ENCODE measurements at places on chromosomes 11 and 22.

GRCh38 chr11:79040348-79040747 is 400.5 kb downstream of the TENM4 start:
- no peak for DNase-seq

DNA sequence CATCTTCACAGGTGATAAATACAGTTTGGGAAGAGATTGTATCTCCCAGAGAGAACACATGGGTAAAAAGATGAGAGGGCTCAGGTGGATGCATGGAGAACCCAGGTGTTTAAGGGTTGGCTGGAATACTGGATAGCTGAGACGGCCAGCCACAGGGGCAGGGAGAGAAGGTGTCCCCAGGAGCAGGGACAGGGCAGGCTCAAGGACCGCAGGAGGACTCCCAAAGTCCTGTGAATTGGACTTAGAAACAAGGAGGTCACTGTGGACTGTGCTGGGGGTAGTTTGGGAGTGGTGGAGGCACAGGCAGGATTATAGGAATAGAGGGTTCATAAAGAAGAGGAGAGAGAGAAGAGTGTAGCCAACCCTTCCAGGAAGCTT is 103.8 kb upstream of the PARVA start:
- no peak for DNase-seq

- no peak for DNase-seq
Observed at GRCh38 chr11:43547889-43548381, 132.6 kb upstream of the HSD17B12 start.

DNA sequence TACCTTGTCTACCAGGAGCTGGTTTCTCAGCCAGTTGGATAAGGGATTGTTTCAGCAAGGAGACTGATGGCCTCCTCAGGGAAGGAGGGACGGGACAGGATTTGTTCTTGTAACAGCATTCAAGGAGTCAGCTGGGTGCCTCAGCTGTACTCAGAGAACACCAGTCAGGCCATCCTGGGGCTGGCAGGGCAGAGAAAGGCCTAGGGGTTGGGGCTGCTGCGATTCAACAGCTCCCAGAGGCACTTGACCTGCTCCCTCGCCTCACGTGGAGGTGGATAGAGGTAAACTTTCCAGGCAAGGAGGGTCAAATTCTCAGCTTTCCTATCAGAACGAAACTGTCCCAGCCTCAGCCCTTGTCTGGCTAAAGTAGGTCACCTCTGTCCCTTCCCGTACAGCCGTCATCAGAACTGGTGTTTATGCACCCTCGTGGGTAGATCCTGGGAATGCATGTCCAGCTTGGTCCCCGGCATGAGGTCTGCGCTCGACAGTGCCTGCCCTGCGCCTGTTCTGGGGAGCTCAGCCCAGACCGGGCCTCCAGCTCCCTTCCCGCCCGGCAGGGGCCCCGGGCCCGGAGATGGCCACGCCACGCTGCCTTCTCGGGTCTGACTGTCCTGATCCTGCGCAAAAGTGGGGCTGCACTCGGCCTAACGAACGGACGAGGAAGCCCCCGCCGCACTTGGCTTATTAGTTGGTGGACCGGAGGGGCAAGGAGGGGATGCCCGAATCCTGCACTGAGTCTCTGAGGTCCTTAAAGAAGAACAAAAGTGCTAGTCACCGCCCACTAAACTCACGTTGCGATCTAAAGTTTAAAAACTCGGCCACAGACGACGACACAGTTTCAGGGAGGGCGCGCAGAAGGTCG is 762 bp upstream of the CCDC134 start:
- DNase-seq, result no peak

GRCh38 chr11:30735946-30736345 is 149.8 kb upstream of the MPPED2 start:
- DNase-seq, result no peak

GRCh38 chr22:42379966-42380537 is 52.2 kb downstream of the NFAM1 start:
- DNase-seq, result no peak

GRCh38 chr11:13859892-13860291 is 102.6 kb upstream of the SPON1 start:
- DNase-seq, result no peak

GRCh38 chr22:27962268-27963044 is 43.4 kb upstream of the PITPNB start:
- DNase-seq, result no peak

DNA sequence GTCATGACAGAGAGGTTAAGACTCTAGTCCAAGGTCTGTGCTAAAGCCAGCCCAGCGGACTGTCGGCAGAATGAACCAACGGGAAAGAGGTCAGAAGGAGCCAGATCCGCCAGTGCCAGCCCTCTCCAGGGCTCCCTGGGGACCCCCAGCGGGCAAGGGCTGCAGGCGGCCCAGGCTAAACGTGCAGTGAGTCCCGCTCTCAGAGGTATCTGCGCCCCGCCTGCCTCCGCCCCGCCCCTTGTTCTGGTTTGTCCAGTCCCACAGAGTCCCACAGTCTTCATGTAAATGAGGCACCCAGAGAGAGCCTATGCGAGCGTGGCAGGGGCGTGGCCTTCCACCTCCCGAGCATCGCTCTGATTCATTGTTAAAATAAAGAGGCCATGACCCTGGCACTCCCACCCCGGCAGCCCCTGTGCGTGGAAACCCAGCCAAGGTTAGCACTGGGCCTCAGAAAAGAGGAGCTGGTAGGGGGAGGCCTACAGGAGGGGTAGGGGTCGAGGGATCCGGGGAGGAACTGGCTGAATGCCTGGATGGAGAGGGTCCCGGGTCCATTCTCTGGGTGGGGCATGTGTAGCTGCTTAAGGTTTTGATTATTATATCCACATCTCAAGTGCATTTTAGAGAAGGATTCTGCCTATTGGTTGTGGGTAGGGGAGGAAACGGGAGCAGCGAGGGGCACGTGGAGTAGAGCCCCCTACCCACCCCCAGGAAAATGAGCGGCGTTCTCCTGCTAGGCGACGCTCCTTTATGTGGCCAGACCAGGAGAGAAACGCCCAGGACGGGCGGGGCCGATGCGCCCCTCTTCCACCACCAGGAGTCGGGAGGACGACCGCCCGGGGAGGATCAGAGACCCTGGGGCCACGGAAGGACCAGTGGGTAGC is at the start of gene TRIOBP:
TSS of gene TRIOBP (plus strand) at position 392 of the 881 bp plus-strand sequence. CDS start 4,318 bp downstream, outside the sequence.
- DNase-seq, result peak; percentile 81
